Fibroblast of skin of right biceps (primary cell): ENCODE measurements at places on chromosomes 1 and 21.

GRCh38 chr1:110190282-110190929 lies 19.7 kb upstream of the KCNC4 start:
- no peak for DNase-seq

- no peak for DNase-seq
Observed at GRCh38 chr1:86826856-86827255, 87.1 kb downstream of the SELENOF start.

- DNase-seq = no peak
Observed at GRCh38 chr21:46118316-46119143, 20.6 kb downstream of the COL6A2 start.

GRCh38 chr1:160542303-160542945 lies 19.4 kb upstream of the SLAMF6 start:
- DNase-seq = peak; percentile 7
